ENCODE measurements at places on chromosomes 2 and 18.

GRCh38 chr18:54202851-54203250 lies 21.6 kb downstream of the MBD2 start:
- DNase-seq, result no peak

- DNase-seq, result no peak
Measured at GRCh38 chr2:110834134-110834827, 101.9 kb downstream of the ACOXL start.

DNA sequence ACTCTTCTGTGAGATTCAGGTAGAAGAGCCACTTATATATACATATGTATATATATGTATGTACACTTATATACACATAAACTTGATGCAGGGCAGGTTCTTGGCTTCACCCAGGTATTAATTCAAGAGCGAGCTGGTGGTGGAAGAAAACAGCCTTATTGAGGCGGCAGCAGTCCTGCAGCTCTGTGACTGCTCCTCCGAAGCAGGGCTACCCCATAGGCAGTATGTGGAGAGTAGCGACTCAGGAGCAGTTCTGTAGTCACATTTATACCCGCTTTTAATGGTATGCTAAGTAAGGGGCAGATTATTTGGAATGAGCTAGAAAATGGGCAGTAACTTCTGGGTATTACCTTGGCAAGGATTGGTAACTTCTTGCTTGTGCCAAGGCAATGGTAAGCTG lies 280.6 kb upstream of the TFPI start:
- DNase-seq, result no peak

DNA sequence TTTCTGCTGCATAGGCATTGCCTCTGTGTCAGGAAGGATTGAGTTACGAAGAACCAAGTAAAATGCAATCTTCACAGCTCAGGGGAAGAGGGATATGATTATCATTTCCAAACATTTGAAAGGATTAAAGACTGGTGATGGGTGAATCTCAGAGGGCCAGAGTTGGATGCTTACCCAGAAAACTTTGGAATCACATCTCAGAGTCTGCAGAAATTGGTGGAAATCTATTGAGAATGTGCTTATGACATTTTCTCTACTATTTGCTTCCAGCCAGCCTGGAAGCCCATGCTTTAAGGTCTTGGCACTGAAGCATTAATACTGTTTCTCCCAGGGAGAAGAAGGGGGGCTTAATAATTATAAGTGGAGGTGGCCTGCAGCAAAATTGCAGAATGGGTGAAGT lies 1301.4 kb upstream of the PIK3C3 start:
- no peak for DNase-seq

GRCh38 chr18:42459873-42460272 lies 504.8 kb downstream of the PIK3C3 start:
- DNase-seq, result no peak

- DNase-seq, result no peak
Measured at GRCh38 chr2:12389344-12390045, 327.2 kb upstream of the TRIB2 start.

- no peak for DNase-seq
Measured at GRCh38 chr2:29123617-29124349, 8.6 kb downstream of the CLIP4 start.

- DNase-seq, result peak; percentile 9
Measured at GRCh38 chr2:96985181-96985945, 1.0 kb downstream of the FAM178B start.

- DNase-seq, result peak; percentile 72
Measured at GRCh38 chr18:47595831-47596501, 334.5 kb downstream of the SMAD2 start.

DNA sequence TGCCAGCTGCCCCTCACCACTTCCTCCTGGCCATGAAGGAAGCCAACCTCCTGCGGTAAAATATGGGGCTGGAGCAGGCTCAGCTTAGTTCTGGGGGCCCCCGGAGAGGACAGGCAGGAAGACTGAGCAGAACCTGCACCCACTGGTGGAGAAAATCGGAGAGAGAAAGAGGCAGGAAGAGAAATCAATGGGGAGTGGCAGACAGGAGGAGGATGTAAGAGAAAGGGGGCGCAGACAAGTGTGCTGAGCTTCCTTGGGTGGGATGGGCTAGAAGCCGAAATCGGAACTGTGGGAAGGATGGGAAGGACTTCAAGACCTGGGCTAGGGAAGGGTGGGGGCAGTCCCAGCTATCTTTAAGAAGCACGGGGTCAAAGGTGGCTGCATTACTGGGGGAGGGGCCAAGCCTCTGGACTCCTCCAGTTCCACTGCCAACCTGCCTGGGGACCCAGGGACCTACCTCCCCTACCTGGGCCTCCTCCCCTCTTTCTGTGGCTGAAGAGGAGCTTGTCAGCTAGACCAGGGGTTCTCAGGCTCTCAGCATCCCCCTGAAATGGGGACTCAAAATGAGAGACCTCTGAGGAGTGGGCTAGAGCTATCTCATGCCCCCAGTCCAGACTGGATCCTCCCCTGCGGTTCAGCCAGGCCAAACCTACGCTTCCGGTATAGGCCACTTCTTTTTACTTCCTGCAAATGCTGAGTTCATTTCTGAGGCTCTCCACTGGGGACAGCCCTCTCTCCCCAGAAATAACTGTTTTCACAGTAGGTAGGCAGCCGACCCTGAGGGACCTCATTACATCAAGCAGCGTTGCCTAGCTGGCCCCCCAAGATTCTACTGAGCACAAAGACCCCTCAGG lies 33.6 kb upstream of the B3GNT7 start:
- peak; percentile 87 for DNase-seq

DNA sequence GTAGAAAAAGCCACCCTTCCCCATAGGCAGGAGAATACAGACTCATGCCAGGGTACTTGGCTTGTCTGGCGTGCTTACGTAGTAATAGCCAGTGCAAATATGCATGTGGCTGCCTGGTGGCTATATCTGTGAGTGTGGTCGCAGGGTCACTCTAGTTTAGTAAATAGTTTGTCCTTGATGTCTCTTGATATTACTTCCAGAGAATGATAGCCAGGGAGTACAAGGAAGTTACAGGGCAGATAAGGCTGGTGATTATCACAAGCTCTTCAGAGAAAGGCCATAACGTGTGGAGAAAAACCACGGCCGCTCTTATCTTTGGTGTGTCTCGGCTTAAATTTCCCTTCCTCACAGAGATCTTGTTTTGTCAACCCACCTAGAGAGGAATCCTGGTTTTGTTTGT lies 54.3 kb upstream of the SLC39A10 start:
- no peak for DNase-seq

DNA sequence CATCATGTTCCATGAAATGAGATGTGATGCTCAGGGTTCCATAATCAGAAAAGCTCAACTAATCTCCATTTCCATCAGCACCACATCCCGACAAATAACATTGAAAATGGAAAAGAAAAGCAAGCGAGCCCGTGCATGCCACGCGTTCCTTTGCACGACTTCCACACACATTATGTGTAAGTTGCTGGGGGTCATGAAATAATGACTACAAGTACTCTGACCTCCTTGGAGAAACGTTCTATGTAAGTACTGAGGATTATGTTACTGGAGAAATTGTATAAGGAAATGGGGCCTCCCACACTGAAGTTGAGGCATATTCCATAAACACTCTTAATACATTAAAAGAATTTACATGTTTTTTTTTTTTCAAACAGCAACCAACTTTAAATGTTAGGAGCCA lies 38.3 kb downstream of the CCBE1 start:
- no peak for DNase-seq

DNA sequence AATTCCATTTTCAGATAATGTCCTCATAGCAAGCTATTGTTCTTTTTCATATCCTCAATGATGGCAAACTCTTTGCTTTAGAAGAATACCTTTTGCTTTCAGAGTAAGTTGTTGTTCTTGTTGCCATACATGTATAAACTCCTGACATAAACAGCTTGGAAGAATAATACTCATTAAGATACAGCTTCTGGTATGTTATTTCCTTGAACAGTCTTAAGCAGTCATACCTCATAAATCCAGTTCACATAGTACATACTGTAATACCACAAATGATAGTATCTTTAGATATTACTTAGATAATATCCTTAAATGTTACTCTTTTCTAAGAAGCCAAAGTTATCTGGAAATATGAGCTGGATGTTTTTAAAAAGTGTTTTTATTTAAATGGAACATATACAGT lies 23.2 kb downstream of the METTL8 start:
- no peak for DNase-seq

DNA sequence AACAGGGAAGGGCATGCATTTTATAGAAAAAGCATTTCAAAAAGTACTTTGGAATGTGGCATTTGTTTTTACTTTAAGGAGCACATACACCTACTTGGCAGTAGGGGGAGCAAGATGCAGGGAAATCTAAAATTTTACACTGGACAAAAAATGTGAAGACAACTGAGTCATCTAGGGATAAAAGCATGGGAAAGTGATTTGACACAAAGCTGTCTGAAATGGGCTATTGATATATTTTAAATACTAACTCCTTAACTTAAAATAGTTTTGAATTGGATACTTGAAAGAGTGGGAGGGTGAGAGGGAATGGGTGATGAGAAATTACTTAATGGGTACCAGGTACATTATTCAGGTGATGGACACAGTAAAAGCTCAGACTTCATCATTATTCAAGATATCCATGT lies 15.8 kb downstream of the TMEM200C start:
- no peak for DNase-seq
